ENCODE measurements at places on chromosomes 4 and X.

DNA sequence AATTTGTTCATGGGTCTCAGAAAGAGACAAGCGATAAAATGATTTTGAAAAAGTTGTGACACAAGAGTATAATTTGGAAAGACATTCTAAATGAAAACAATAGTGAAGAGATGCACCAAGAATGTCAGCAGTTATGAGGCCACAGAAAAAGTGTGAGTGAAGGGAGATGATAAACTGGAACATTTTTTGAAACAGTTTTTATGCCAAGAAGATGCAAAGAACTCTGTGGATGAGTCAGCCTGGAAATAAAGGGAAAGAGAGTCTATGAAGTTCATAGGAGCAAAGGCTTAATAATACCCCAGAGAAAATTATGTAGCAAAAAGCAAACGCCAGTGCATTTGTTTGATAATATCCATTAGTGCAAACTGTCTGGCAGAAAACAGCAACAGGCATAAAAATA, 188.4 kb upstream of the TBC1D9 start:
- no peak for DNase-seq

- DNase-seq: peak; percentile 30
Measured at GRCh38 chr4:7156761-7157488, 35.4 kb upstream of the SORCS2 start.

- DNase-seq: peak; percentile 50
Measured at GRCh38 chr4:7295911-7296660, 103.7 kb downstream of the SORCS2 start.

- no peak for DNase-seq
Measured at GRCh38 chr4:39363773-39364393, 2.3 kb downstream of the RFC1 start.

DNA sequence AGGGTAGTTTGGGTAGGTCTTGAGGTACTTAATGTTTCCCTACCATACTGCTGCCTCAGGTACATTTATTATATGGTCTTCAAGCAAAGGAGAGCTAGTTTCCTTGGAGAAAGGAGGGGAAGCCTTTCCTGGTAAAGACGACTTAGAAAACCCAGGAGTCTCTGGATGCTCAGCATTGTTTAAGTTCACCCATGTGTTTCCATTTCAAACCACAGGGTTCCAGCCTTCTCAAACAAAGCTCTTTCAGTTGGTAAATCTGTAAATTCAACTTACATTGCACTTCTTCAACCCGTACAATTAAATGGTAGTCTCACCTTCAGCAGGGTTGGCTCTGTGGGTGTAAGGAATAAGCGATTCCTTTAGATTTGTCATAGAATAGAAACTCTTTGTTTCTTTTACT, 111.9 kb upstream of the UNC5C start:
- DNase-seq: no peak

DNA sequence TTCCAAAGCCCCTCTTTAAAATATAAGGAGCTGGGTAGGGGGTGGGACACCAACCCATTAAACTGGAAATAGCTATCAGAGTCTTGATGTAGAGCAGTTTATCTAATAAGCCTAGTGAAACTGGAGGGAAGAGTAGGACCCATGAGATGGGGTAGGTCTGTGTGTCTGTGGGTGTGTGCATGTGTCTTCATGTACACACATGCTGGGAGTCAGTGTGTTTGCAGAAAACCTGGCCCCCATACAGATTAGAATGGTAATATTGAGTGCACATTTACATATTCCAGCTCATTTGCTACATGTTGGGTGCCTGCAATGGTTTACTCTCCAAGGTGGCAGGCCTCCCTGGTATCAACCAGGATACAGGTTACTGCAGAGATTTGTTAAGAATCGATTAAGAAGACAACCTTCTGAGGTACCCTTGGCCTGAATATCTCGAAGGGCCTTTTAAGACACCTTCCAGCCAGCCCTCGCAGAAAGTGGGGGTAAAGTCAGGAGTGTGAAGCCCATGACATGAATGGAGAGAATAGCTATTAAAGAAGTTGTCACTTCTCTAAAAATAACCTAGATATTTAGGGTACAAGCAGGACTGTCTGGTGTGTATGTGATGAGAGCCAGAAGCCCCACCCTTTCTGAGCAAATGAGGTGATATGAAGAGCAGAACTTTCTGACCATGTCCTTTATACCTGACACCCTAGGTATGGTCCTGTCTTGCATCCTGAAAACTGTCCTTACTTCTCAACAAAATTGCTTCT, 75.7 kb upstream of the TEX13D start:
- DNase-seq: no peak

- DNase-seq: no peak
Measured at GRCh38 chrX:68868902-68869800, 40.3 kb downstream of the EFNB1 start.

DNA sequence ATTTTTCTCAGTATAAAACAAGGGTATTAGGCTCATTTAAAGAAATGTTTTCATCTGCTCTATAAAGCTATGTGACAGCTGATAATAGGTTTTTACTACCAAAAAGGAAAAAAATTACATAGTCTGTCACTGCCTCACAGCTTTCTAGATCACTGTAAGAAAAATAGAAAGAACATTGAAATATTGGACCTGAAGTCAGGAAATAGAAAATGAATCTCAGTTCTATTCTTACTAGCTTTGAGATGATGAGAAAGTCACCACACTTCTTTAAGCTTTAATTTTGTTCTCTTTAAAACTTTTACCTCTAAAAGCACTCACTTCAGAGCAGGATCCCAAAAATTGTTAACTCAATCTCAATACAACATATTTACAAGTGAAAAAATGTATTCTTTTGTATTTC, 45.3 kb upstream of the CAMK2D start:
- DNase-seq: no peak

DNA sequence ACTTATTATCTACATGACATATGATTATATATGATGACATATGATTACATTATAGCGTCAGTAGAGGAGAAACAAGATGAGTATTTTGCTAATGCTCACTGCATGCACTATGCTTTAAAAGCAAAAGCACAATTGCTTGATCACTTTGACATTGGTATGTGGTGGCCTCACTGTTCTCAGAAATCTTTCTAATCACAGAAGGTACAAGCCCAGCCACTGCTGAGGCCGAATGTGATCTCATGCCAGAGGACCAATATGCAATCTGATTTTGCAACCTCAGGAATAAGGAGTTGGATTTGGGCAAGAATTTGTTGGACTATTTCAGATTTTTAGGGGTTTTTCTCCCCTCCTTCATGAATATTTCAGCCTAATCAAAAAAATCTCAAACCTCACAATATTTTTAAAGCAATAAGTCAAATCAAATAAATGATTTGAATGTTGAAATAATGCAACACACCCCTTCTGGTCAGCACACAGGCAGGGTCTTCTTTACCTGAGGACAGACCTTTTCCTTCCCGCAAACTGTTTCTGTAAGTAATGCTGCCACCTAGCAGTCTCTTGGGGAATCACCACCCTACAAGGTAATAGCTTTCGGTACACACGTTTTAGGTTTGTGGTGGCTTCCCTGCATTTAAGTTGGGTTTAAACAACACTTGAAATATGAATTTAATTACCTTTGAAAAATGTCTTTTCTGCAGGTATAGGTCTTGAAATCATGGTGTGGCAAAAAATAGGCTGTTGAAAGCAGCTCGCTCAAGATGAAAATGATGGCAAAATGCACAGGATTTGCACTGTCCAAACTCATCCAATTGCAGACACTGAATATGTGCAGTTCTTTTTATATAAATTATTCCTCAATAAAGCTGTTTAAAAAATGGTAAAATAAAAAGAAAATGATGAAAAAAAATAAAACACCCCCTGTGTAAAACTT, 4.8 kb upstream of the CXCL13 start:
- DNase-seq: peak; percentile 53

- DNase-seq: no peak
Measured at GRCh38 chr4:4496592-4497372, 45.1 kb downstream of the STX18 start.

DNA sequence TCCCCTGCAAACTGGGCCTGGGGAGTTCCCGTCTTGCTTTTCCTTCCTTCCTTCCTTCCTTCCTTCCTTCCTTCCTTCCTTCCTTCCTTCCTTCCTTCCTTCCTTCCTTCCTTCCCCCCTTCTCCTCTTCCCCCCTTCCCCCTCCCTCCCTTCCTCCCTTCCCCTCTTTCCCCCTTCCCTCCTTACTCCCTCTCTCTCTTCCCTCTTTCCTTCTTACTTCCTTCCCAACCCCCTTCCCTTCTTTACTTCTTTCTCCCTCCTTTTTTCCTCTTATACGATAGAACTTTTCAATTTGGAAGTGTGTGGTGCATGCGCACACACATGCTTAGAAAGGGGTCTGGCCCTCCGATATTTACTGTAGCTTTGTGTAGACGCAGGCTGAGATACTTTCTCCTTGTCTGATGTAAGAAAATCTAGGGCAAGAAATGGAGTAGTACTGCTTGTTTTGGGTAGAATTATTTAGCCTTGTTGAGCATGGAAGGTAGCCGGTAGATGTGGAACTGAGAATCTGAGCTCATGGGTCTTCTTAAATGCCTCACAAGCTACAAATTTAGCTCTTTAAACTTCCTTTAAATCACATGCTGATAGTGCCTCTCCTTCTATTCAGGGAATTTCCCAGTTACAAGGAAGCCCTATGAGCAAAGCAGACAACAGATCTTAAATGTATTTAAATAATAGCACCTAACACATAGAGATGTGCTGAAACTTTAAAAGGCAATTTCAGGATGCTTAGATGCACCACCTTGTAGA, 189.6 kb downstream of the GPAT3 start:
- no peak for DNase-seq

GRCh38 chr4:134278675-134279074, 77.1 kb upstream of the PABPC4L start:
- peak; percentile 9 for DNase-seq

- no peak for DNase-seq
Measured at GRCh38 chr4:4913147-4913561, 53.7 kb downstream of the MSX1 start.

GRCh38 chrX:83588409-83588808, 80.3 kb downstream of the POU3F4 start:
- no peak for DNase-seq

DNA sequence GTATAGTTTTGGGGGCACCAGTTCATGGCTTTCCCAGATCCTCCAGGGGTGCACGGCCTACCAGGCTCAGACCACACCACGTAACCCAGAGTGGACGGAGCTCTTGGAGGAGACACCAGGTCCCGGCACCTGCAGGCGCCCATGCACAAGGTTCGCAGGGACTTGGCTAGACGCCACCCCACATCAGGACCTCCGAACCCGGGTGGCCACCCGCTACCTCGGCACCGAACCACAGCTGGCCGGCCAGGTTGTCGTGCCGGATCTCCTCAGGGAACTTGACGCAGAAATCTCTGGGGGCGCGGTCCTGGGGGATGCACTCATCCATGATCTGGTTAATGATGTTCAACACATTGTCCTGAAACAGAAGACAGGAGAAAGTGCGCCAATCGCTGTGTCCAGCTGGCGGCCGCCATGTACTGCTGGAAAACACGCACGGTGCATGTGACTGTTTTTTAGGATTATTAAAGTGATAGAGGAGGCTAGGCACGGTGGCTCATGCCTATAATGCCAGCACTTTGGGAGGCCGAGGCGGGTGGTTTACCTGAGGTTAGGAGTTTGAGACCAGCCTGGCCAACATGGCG, 77.1 kb downstream of the ZFYVE28 start:
- no peak for DNase-seq

DNA sequence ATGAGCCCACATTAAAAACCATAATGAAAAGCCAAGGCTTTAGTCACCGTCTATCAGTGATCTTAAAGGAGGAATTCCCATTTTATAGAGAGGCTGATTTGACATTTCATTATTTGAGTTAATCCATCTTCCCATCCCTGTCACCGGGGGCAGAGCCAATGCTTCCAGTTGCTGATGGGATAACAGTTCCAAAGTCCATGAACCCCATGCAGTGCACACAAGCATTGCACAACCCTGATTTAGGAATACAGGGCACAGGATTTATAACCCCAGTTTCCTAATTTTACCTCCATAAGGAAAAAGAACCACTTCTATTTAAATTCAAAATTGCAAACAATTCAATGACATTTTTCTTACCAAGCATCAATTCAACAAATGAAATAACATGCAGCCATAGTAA, 36.5 kb downstream of the MAOB start:
- DNase-seq: no peak

DNA sequence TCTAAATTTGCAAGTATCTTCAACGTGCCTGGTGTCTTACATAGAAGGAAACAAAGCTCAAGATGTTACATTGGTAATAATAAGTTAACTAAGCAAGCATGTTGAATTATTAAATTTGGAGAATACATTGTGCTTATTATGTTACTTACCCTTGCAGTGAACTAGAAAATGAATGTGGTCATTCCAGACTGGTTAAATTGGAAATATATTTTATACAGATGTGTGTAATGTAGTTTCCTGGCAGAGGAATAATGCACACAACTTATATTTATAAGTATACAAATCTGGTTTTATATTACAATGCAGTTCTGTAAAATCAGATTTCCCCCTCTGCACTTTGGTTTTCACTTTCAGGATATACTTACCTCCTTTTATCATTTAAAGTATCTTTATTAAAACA, 159.9 kb upstream of the SLIT2 start:
- no peak for DNase-seq

GRCh38 chrX:1392376-1393068, 609 bp upstream of the SLC25A6 start:
- DNase-seq: peak; percentile 76

DNA sequence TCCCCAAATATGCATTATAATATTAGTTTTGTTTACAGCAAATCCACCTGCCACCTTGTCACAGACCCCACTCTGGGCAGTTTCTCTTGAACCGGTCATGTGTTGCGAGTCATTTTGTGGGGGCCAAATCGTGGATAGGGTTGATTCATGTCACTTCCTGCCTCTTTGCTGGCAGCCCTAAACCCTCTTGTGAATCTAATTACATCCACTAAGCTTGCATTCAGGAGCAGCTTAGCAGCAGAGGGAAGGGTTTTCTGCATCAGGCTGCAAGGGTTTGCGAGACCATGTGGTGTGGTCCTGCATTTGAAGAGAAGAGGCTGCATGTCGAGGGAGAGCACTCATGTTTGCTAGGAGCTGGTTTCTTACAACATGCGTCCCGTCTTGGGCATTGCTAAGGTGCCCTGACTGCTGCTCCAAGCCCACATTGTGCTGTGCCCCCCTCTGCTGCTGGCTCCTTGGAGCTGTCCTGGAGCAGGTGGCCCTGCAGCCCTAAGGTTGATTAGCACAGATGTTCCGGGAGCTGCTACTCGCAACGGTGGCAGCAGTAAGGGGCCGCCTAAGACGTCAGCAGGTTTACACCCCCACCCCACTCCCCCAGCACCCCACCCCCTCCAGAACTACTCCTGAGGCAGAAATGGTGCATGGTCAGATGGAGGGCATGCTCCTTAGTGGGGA, 88.9 kb upstream of the CLDN34 start:
- DNase-seq: peak; percentile 24
